Sigmoid colon (tissue), 7 donors: ENCODE measurements at places on chromosomes 6 and 20. TPM values are rescaled to one million over a fixed set of nuclear protein-coding genes. Genes with fewer than 3 reads are reported as not detected.
A peak's percentile ranks its signal among the peaks of the same experiment; 100 is the strongest.

DNA sequence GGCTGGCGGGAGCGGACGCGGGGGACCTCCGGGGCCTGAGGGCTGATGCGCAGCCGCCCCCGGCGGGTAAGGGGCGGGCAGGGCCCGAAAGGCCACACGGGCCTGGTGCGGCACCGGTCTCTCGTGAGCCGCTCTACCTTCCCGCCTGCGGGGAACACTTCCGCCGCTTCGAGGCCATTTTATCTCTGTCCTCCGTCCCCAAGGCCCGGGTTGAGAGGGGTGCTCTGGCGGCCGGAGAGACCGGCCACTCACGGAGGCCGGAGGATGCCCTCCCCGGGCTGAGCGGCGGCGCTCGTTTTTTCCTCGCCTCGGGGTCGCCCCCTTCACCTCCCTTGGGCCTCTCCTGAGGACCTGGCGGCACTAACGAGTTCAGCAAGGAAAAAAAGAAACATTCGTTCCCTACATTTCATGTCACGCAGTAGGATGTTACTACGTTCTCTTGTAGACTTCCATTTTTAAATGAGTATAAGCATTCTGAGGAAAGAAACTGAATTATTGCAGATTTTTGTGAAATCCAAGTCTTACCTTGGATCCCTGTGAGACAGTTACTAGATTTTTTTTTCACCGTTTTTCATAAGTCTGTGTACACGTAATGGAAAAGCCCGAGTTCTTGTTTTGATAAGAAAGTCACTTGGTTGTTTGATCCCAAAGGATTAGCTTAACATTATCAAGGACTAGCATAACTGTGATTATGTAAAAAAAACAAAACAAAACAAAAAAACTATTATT, 575 bp downstream of the WTAP start:
- H3K4me3 ChIP-seq, result peak overlapping the region; percentile 90
- no peak for DNase-seq
- no peaks in the 10 kb centered on the region for H3K27me3 ChIP-seq
- peak overlapping the region; percentile 99 for H3K27ac ChIP-seq
- no peaks in the 10 kb centered on the region for H3K36me3 ChIP-seq

DNA sequence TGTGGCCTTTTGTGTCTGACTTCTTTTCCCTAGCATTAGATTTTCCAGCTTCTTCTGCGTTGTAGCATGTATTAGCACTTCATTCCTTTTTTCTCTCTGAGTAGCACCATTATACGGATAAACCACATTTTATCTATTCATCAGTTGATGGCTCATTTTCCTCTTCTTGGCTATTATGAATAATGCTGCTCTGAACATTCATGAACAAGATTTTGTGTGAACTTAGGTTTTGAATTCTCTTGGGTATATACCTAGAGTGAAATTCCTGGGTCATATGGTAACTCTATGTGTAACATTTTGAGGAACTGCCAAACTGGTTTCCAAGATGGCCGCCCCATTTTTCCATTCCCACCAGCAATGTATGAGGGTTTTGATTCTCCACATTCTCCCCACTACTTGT, 28.7 kb downstream of the SLC22A16 start:
- H3K36me3 ChIP-seq, result no peaks in the 10 kb centered on the region
- H3K27me3 ChIP-seq, result no peaks in the 10 kb centered on the region
- no peak overlapping the region for H3K4me3 ChIP-seq
- DNase-seq, result no peak
- no peaks in the 10 kb centered on the region for H3K4me1 ChIP-seq

- H3K4me3 ChIP-seq, result no peak overlapping the region
- H3K4me1 ChIP-seq, result no peaks in the 10 kb centered on the region
- DNase-seq, result no peak
- H3K27ac ChIP-seq, result no peak overlapping the region
- H3K27me3 ChIP-seq, result no peaks in the 10 kb centered on the region
Observed at GRCh38 chr20:10249822-10250221, 31.2 kb downstream of the SNAP25 start.

BMP7 gene
- 1.5 TPM for total RNA-seq

PDYN gene
- total RNA-seq, result not detected
